Breast epithelium (tissue), 4 donors: ENCODE measurements at places on chromosomes 4 and X. TPM values are rescaled to one million over a fixed set of nuclear protein-coding genes. Genes with fewer than 3 reads are reported as not detected.
A peak's percentile ranks its signal among the peaks of the same experiment; 100 is the strongest.

DNA sequence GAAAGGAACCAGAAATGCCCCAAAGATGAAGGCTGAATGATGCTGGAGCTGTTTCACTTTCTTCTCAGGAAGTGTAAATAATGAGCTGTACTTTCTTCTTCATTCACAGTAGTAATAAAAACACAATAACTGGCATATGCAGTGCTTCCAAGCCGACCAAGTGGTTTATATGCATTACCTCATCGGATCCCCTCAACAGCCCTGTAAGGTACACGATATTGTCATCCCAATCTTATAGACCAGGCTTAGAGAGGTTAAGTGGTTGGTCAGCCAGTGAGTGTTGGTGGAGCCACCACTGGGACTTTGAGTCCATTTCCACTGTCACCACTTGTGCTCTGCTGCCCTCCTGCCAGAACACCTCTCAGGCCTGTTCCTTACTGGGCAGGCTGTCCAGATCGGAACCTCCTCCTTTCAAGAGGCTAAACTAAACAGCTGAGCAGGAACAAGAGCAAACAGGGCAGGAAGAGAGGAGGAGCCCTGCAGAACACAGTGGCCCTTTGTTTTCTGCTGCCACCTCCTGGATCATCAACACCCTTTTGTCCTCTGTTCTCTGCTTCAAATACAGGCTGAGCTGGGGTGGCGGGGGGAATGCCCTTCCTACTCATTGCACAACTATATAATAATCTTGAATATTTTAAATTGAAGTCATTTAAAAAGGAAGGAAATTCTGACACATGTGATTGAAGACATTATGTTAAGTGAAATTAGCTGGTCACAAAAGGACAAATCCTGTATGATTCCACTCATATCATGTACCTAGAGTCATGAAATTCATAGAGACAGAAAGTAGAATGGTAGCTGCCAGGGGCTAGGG is 112.5 kb upstream of the ATP6AP2 start:
- peak overlapping the region; percentile 76 for H3K27ac ChIP-seq
- no peak overlapping the region for H3K4me3 ChIP-seq
- H3K4me1 ChIP-seq, result peaks cover 4% of the 10 kb centered on the region
- peak; percentile 74 for DNase-seq

GRCh38 chr4:101871962-101872676 is 81.6 kb downstream of the BANK1 start:
- no peaks in the 10 kb centered on the region for H3K36me3 ChIP-seq
- no peak overlapping the region for H3K4me3 ChIP-seq
- no peaks in the 10 kb centered on the region for H3K27me3 ChIP-seq
- H3K4me1 ChIP-seq, result no peaks in the 10 kb centered on the region
- no peak for DNase-seq
- H3K27ac ChIP-seq, result no peak overlapping the region

Gene CCDC149
- total RNA-seq, result 21.0 TPM

DNA sequence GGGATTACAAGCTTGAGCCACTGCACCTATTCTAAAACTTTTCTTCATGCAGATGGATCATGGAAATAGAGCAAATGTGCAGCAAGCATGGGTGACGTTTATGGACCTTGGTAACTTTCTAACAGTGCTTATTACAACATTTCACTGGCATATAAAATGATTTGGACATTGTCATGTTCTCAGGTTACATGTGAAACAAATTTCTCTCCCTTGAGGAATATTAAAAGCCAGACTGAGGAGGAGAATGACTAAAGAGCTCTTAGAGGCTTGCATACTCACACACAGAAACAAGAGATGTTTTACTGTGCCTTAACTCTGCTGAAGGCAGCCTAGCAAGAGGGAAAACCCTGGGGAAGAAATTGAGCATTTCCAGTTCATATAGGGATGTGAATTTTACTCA is 38.6 kb upstream of the GPR101 start:
- no peak overlapping the region for H3K4me3 ChIP-seq
- H3K4me1 ChIP-seq, result no peaks in the 10 kb centered on the region
- no peaks in the 10 kb centered on the region for H3K27me3 ChIP-seq
- no peak for DNase-seq
- H3K36me3 ChIP-seq, result no peaks in the 10 kb centered on the region

Gene FGF13
- total RNA-seq, result 7.9 TPM

Gene SLC7A11
- total RNA-seq, result 0.16 TPM

- H3K27me3 ChIP-seq, result no peaks in the 10 kb centered on the region
- no peak for DNase-seq
- H3K4me1 ChIP-seq, result no peaks in the 10 kb centered on the region
- no peak overlapping the region for H3K4me3 ChIP-seq
- no peaks in the 10 kb centered on the region for H3K36me3 ChIP-seq
Measured at GRCh38 chrX:9878146-9878820, 88.9 kb upstream of the CLDN34 start.

GRCh38 chr4:7073059-7073458 is 5.2 kb upstream of the GRPEL1 start:
- no peaks in the 10 kb centered on the region for H3K27me3 ChIP-seq
- no peak overlapping the region for H3K27ac ChIP-seq
- no peak for DNase-seq
- H3K4me3 ChIP-seq, result no peak overlapping the region
- no peaks in the 10 kb centered on the region for H3K36me3 ChIP-seq

DNA sequence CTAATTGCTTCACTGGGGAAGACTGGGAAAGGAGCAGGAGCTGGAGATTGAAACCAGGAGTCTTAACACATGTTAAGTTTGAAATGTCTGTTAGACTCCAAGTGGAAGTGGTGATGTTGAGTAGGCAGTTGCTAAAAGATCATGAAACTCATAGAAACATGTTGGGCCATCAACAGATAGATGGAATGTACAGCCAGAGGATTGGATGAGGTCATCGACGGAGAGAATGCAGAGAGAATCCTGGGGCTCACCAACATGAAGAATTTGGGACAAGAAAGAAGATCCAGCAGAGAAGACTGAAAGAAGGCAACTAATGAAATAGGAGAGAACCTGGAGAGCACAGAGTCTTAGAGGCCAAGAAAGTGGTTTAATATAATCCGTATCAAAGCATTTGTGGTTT is 19.4 kb upstream of the TSPAN5 start:
- no peak overlapping the region for H3K27ac ChIP-seq
- no peak overlapping the region for H3K4me3 ChIP-seq
- no peaks in the 10 kb centered on the region for H3K4me1 ChIP-seq
- H3K27me3 ChIP-seq, result no peaks in the 10 kb centered on the region
- no peak for DNase-seq

DNA sequence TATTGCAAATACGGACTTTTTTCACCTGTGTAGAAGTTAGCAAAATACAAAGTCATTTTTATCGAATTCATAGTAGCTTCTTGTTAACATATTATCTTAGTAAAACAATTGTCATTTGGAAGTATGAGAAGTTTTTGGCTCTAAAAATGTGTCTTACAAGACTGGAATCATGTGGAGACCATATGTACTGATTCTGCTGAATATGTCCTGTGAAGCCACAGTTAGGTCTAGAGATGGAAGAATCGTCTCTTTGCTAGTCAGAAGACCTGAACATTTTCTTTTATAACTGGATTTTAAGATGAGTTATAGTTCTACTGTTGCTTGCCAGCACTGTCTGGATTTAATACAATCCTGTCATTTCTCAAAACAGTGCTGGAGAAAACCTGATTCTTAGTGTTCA is 29.0 kb downstream of the TMEM165 start:
- H3K27me3 ChIP-seq, result no peaks in the 10 kb centered on the region
- H3K36me3 ChIP-seq, result no peaks in the 10 kb centered on the region
- H3K4me1 ChIP-seq, result no peaks in the 10 kb centered on the region
- DNase-seq, result no peak

Gene TLR1
- total RNA-seq, result 13.1 TPM

GRCh38 chrX:17525266-17525665 is 150.3 kb downstream of the NHS start:
- no peak for DNase-seq
- H3K27me3 ChIP-seq, result peaks cover 13% of the 10 kb centered on the region

Gene FAM47A
- 0.15 TPM for total RNA-seq

Gene CNGA1
- 5.1 TPM for total RNA-seq
